Naive B cell (primary cell): ENCODE measurements at places on chromosomes 6 and 20.

GRCh38 chr20:51042064-51042463 lies 19.2 kb upstream of the KCNG1 start:
- DNase-seq, result no peak

GRCh38 chr6:153595903-153596302 lies 443.1 kb upstream of the OPRM1 start:
- no peak for DNase-seq

DNA sequence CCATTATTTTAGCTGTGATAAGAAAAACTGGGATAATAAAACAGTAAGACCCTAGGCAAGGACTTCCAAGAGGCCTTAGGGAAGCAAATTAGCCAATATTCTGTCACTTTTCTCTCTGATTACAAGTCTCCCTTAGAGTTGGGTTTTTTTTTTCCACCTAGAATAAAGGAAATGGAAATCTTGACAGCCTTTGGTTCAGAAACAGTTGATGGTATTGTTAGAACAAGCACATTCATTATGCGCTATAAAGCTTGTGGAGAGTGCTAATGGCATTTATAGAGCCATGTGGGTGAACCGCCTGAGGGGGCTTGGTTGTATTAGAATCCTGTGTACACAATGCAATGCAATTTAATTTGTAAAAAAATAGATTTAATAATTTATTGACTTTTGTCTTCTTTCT lies 88.9 kb upstream of the OGFRL1 start:
- DNase-seq, result no peak

GRCh38 chr20:50029697-50030461 lies 47.1 kb downstream of the SNAI1 start:
- DNase-seq, result no peak

DNA sequence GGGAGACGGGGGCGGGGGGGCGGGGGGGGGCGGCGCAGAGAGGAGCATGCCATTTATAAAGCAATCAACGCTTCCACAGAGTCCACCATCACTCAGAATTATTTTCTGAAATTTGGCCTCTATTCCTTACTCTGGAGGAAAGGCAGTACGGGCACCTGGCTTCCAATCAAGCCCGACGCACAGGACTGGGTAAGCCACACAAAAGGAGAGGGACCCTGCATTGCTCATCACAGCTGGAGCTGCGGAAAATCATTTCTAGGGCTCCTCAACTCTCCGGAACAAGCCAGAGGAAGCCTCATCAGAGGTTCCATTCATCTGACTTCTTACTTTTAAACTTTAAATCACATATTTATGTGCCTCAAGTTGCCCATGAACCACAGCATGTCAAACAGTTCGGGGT lies 55.9 kb downstream of the TTI1 start:
- no peak for DNase-seq

GRCh38 chr6:161095916-161096315 lies 104.3 kb downstream of the MAP3K4 start:
- no peak for DNase-seq
